ENCODE measurements at places on chromosomes 11 and 22. TPM values are rescaled to one million over a fixed set of nuclear protein-coding genes. Genes with fewer than 3 reads are reported as not detected.

DNA sequence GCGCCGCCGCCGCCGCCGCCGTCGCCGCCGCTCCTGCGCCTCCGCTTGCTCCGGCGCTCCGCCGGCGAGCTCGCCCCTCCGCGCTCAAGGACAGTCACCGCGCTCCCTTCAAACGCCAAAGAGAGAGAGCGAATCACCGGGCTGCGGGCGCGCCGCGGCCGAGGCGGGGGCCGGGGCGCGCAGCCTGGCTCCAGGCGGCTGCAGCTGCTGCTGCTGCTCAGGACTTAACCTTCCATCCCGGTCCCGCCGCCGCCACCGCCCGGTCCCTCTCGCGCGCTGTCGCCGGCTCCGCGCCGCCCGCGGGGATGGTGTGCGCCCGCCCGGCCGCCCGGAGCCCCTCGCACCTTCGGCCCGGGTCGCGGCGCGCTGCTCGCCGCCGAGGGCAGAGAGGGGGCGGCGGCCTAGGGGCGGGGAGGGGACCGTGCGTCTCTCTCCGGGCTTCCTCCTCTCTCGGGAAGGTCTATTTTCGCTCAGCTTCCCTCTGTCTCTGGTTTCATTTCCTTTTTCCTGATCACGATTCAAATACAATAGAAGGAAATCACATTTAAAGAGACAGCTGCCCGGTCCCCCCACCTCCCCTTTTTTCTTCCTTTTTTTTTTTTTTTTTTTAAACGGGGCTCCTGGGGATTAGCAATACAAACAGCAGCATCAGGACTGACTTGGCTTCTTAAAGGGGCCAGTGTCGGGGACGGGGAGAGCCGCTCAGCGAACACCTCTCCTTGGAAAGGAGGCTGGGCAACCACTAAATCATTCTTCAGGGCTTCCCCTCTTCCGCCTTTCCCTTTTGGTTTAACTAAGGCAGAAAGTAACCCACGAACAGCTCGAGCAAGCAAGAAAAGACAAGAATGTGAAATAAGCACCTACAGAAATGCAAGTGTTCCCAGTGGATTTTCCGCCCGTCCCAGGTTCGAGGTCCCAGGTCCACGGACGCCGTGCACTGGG lies 22.1 kb downstream of the LMO2 start:
- DNase-seq = peak; percentile 85

DNA sequence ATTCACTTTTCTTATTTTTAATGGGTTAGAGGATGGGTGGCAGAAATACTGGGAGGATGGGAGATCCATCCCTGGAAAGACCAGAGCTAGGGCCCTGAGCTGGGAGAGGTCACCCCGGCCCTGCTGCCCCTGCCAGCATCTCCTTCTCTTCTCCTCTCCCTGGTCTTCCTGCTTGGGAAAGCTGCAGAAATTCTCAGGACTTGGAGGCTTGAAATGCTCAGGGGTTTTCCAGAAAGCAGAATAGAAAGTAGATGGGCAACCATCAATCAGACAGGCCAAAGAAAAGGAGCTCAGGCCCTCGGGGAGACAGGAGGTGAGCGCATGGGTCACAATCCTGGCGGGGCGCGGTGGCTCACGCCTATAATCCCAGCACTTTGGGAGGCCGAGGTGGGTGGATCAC lies 1.5 kb downstream of the APOBEC3H start:
- DNase-seq = peak; percentile 26

- DNase-seq = peak; percentile 28
Measured at GRCh38 chr11:72930008-72930407, 115.8 kb downstream of the ATG16L2 start.

DNA sequence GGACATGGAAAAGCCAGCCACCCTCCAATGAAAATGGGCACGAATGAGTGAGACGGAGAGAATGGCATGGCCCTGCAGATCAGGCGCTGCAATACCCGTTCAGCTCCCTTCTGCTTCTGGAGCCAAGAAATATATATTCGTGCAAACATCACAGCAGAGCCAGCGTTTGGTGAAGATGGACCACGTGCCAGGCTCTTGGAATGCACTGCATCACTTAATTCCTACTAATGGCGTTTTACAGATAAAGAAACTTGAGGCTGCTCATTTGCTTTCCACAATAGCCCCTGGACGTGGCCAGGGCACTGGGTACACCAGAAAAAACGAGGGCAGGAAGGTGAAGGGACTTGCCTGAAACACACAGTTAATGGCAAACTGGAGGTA lies 1.6 kb upstream of the FXYD2 start:
- no peak for DNase-seq

GRCh38 chr11:69674267-69674885 lies 777 bp downstream of the LTO1 start:
- DNase-seq = no peak

DNA sequence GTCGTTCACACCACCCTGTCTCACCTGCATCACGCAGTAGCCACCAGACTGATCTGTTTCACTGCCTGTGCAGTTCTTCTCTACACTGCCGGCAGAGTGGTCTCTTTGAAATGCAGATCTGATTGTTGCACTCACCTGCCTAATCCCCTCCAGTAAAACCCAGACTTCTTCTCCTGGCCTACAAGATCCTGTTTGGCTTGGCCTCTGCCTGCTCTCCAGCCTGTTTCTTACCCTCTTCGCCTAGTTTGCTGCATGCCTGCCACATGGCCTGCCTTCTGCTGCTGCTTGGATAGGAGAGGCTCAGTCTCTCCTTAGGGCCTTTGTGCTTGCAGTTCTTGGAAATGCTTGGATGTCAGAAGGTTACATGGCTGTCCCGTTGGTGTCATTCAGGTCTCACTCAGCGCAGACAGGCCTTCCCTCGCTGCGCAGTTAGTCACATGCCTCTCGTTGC lies 42.0 kb downstream of the PACS1 start:
- DNase-seq = peak; percentile 30

GRCh38 chr11:12673601-12673923 lies 659 bp upstream of the TEAD1 start:
- no peak for DNase-seq

DNA sequence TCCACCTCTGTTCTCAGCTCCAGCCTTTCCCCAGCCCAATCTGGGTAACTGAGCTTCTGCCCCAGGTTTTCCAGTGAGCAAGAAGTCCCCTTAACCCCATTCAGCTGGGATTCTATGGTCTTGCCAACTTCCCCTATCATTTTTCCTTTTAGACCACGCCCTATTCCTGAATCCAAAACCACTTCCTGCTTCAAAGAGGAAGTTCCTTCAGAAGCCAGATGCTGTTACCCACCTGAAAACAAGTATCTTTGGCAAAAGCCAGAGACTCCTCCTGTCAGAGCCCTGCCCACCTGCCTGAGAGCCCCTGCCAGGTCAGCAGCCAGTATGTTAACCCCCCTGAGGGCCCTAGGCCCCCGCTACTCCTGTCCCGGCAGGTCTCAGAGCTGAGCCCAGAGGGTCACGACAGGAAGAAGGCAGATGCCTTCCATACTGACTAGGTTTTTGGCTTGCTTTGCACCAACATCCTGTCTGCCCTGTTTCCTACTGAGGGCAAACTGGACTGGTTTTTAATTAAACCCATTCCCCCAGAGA lies 20.3 kb upstream of the MICAL2 start:
- no peak for DNase-seq

- no peak for DNase-seq
Measured at GRCh38 chr11:73570415-73571114, 27.3 kb downstream of the FAM168A start.

GRCh38 chr11:76822406-76822805 lies 38.3 kb upstream of the ACER3 start:
- DNase-seq = no peak

GRCh38 chr11:74157169-74157568 lies 13.6 kb downstream of the C2CD3 start:
- no peak for DNase-seq

- no peak for DNase-seq
Measured at GRCh38 chr11:35262056-35262455, 123.1 kb downstream of the CD44 start.

- peak; percentile 2 for DNase-seq
Measured at GRCh38 chr11:31240340-31240904, 129.1 kb downstream of the DCDC1 start.

DNA sequence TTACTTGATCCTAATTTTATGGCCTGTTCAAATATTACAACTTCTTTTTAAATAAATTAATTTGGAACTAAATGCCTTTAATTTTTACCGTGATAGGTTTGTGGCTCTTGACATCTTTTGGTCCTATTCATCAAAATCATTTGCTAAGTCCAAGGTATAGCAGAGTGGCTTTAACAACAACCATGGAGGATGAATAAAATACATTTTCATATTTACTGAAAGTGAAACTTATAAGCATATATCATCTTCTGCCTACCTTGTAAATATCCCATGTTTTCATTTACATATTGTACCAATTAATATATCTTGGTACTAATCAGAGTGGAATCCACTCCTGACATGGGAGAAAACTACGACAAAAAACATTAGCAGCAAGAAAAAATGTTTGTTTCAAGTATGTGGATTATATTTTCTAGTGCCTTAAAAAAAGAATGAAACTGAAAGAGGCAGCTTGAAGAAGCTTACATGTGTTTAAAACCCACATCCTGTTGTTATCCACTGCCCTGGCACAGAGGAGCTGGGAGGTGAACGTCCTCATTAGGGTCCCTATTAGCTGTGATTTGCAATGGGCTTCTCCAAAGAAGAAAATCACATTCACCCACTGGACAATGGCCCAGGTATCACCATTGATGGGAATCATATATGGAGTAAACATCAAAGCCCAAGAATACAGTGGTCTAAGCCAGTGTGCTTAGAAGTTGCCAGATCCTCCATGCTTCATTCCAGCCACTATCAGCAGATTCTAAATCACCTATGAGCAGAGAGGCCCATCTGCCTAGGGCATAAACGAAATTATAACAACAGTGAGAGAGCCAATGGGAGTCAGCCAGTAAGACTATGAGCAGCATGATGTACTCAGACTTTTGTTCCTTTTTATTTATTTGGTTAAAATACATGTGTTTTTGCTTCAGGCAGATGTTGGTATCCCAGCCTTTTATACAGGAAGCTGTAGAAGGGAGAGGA lies 84.7 kb downstream of the MAML2 start:
- no peak for DNase-seq

- DNase-seq = no peak
Measured at GRCh38 chr11:117408356-117408755, 80.7 kb downstream of the CEP164 start.

- no peak for DNase-seq
Measured at GRCh38 chr11:44125598-44125997, 30.1 kb downstream of the EXT2 start.

- DNase-seq = peak; percentile 46
Measured at GRCh38 chr11:107598225-107599139, 7.5 kb downstream of the ELMOD1 start.

GRCh38 chr11:44804449-44805437 lies 78.0 kb downstream of the TSPAN18 start:
- DNase-seq = peak; percentile 55

- no peak for DNase-seq
Measured at GRCh38 chr11:101786916-101787315, 127.9 kb upstream of the CEP126 start.

DNA sequence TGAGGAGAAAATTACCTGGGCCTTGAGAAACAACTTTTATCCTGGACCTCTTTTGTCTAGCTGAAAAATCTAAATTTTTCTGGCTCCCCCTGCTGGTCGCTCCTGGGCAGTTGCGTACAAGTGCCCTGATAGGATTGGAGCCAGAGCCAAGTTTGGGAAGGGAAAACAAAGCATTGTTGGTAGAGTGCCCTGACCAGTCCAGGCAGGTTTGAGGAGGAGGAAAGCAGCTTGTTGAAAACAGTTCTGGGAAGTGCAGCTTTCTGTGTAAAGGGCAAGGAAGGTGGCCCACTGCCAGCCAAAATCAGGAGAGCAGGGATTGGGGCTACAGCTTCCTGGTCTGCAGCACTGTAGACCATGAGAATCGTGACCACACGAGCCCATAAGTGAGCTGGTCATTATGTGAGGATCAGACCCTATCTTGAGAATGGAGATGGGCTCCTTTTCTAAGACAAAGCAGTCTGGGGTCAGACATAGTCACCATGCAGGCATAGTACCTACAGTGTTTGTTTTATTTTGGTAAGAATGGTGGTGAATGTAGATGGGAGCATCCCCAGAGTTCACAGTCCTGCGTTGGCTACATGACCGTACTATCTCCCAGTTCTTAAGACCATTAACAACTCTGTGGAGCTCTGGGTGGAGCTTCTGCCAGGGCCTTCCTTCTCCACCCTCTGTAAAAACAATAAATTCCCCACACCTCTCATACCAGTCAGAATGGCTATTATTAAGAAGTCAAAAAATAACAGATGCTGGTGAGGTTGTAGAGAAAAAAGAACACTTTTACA lies 21.3 kb upstream of the PIK3IP1 start:
- peak; percentile 88 for DNase-seq

DNA sequence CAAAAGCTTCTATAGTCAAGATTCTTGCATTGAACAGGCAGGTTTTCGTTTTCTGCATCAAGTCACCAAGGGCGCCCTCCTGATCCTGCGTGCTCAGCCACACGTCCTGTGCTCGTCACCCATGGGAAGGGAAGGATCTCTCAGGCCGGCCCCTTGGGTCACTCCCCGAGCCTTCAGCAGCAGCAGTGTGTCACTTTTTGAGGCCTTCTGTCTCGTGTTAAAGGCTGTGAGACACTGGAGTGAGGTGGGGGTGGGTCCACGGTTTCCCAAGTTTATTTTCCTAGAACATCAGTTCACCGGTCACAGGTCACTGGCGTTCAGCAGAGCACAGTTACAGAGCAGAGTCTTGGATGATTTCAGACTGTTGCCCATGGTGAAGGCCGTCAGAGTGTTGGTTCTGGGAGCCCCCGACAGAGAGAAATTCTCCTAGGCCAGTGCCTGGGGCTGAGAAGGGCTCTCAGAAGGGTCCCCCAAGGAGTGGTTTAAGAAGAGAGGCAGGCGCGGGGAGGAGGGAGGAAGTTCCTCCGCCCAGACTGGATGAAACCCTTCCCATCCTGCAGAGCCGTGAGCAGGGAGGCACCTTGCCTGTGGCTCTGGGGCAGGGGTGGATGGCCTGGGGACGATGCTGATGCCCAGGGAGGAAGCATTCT lies 13.5 kb upstream of the ADORA2A start:
- DNase-seq = peak; percentile 29

- peak; percentile 33 for DNase-seq
Measured at GRCh38 chr11:125944350-125945010, 1.4 kb upstream of the VSIG10L2 start.

GRCh38 chr11:26847459-26847858 lies 125.6 kb upstream of the SLC5A12 start:
- DNase-seq = no peak

- no peak for DNase-seq
Measured at GRCh38 chr22:46410291-46410808, 74.8 kb downstream of the TRMU start.

The ATM gene
- total RNA-seq = 28.0 TPM

The GLB1L2 gene
- 3.7 TPM for total RNA-seq

The TRIM21 gene
- 14.2 TPM for total RNA-seq

The WT1 gene
- 0.10 TPM for total RNA-seq

The DEPDC7 gene
- total RNA-seq = 6.2 TPM

The FBLN1 gene
- total RNA-seq = 132 TPM

The KRTAP5-1 gene
- not detected for total RNA-seq

The OR6T1 gene
- not detected for total RNA-seq

The CTSW gene
- not detected for total RNA-seq

The OR5D16 gene
- not detected for total RNA-seq

The DEUP1 gene
- total RNA-seq = not detected

The NADSYN1 gene
- total RNA-seq = 46.8 TPM

The CCDC179 gene
- total RNA-seq = not detected

The EMID1 gene
- total RNA-seq = 5.6 TPM

The RBMXL2 gene
- total RNA-seq = not detected

The POU2AF2 gene
- total RNA-seq = not detected

The NAALAD2 gene
- total RNA-seq = 4.0 TPM

The ISX gene
- not detected for total RNA-seq

The TMA7B gene
- total RNA-seq = not detected

The CDC42BPG gene
- 2.3 TPM for total RNA-seq

All from H7 (cell line).